ENCODE measurements at places on chromosomes 13 and 19.
A peak's percentile ranks its signal among the peaks of the same experiment; 100 is the strongest.

- no peak for DNase-seq
Observed at GRCh38 chr13:113971471-113972231, 2.2 kb downstream of the C13orf46 start.

DNA sequence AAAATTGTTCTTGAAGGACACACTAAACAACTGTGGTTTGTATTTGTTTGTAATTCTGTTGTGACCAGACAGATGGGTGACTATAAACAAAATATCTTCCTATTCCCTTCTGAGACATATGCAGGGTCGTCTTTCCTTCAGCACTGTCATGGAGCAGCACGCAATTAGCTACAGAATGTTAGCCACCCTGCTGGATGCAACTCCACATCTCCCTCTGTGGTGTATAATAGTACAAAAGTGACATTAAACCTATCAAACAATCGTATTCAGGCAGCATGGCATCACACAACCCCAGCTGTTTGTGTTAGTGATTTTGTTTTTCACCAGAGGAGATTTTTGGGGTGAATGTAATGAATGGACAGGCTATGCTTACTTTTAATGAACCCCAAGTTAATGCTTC lies 146.2 kb downstream of the GPC6 start:
- DNase-seq = no peak

GRCh38 chr13:39956036-39956435 lies 300.6 kb downstream of the COG6 start:
- DNase-seq = no peak

GRCh38 chr13:21777813-21778212 lies 106.9 kb downstream of the FGF9 start:
- DNase-seq = no peak

- no peak for DNase-seq
Observed at GRCh38 chr13:77810430-77810829, 108.2 kb downstream of the EDNRB start.

- no peak for DNase-seq
Observed at GRCh38 chr13:100512422-100512821, 76.2 kb downstream of the GGACT start.

DNA sequence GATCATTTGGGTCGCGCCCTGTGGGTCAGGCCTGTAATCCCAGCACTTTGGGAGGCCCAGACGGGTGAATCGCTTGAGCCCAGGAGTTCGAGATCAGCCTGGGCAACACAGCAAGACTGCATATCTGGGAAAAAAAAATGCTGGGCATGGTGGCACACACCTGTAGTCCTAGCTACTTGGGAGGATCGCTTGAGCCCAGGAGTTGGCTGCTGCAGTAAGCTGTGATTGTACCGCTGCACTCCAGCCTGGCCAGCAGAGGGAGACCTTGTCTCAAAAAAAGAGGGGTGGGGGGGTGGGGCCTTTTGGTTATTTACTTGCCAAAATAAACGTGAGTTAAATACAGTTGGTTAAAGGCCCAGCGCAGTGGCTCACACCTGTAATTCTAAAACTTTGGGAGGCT lies 9.8 kb upstream of the ZNF544 start:
- DNase-seq = no peak

GRCh38 chr13:27419328-27419727 lies 5.1 kb upstream of the GTF3A start:
- no peak for DNase-seq

- no peak for DNase-seq
Observed at GRCh38 chr19:5916181-5916708, 2.2 kb downstream of the CAPS start.

DNA sequence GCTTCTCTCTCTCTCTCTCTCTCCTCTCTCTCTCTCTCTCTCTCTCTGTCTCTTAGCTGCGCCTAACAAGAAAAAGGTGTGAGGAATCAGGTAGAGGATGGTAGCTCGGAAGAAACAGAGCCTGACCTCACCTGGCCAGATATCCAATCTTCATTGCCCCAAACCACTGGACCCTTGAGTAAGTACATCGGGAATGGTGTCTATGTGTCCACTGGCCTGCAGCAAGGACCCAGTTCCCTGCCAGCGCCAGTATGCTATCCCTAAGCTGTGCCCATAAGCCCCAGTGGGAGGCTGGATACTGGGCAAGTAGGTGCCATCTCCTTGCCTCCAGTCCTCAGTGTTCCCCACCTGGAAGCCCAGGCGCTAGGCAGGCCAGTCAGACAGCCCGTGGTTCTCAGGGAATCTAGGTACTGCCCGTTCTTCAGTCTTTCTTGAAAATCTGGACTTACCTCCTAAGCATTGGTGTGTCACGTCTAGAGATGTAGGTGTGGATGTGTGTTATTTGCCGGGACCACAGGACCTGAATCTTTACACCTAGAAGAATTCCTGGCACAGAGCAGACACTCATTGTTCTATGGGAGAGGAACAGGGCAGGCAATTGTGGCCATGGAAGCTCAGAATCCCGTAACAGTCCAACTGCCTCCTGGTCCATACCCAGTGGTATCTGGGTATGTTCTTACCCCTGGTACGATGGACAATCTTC lies 7.3 kb downstream of the URAD start:
- DNase-seq = no peak

DNA sequence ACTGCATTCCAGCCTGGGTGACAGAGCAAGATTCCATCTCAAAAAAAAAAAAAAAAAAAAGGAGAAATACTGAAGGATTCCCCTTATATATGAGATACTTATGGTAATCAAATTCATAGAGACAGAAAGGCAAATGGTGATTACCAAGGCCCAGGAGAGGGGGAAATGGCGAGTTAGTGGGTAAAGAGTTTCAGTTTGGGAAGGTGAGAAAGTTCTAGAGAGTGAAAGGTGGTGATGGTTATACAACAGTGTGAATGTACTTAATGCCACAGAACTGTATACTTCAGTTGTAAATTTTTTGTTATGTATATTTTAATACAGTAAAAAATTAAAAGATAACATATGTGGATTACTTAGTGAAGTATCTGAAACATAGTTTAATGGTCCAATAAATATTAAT lies 90.2 kb downstream of the DHRS12 start:
- DNase-seq = no peak

GRCh38 chr19:43574424-43575155 lies 737 bp downstream of the XRCC1 start:
- DNase-seq = no peak

- no peak for DNase-seq
Observed at GRCh38 chr13:101767131-101767530, 314.7 kb downstream of the ITGBL1 start.

GRCh38 chr19:29795461-29796172 lies 16.2 kb upstream of the CCNE1 start:
- DNase-seq = no peak

DNA sequence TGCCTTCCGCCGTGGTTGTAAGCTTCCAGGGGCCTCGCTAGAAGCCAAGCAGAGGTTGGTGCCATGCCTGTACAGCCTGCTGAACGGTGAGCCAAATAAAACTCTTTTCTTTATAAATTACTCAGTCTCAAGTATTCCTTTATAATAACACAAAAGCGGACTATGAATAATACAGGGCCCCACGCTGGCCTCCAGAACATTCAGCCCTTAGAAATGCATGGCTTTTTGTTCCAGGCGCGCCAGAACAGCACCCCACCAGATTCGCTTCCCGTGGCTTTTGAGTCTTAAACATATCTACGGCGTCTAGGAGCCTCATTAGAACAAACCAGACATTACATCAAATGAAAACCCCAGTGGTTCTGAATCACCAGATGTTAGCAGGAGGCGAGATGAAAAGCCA lies 75.1 kb downstream of the SLC15A1 start:
- DNase-seq = peak; percentile 55

- peak; percentile 24 for DNase-seq
Observed at GRCh38 chr19:29708554-29709439, 6.3 kb downstream of the C19orf12 start.

DNA sequence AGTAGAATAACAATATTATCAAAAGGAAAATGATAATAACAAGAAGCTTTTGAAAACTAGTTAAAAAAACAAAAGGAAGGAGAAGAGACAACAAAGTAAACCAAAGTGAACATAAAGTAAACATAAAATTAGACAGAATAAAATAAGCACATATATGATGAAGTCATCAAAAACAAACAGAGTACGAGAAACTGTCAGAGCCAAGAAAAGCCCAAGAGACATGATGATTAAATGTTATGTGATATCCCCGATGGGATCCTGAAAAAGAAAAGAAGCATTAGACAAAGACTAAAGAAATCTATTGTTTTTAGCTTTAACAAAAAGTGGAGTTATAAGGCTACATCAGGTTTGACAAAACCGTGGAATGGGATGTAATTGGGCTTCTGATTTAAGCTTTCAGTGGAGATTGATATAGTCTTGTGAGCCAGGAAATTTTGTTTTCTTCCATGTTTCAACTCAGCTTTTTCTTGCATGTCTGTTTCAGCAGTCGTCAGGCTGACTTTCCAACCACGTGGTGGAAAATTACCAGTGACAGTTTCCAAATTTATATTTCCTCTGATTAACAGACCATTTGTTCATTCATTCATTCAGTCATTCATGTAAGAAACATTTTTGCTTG lies 64.9 kb downstream of the KL start:
- DNase-seq = peak; percentile 68

DNA sequence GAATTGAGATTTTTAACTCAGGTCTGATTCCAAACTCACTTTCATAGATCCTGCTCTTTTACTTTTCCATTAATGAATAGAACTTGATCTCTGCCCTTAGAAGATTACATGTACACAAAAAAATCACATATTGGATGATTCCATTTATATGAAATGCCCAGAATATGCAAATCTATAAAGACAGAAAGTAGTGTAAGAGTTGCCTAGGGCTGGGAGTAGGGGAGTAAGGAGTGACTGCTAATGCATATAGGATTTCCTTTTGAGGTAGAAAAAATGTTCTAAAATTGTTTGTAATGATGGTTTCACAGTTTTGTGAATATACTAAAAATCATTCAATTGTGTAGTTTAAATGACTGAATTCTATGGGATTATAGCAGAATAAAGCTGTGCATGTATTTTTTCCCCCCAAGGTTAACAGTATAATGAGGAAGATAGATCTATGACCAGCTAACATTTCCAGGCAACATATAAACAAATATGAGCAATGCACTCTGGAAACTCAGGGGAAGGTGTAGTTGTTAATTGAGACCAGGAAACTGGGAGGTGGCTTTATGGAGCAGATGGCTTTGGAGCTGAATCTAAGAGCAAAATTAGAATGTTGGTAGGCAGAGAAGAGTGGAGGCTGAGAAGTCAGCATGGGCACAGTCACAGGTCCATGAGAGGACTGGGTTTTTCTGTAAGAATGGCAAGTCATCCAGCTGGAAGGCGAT lies 41.4 kb downstream of the LACC1 start:
- DNase-seq = no peak

GRCh38 chr19:55149078-55150003 lies at the start of gene TNNT1:
TNNT1 (minus strand) TSS chr19:55149206; CDS start chr19:55147157, 2,049 bp downstream.
- DNase-seq = no peak

- no peak for DNase-seq
Observed at GRCh38 chr19:17114414-17114831, 38.8 kb downstream of the MYO9B start.

DNA sequence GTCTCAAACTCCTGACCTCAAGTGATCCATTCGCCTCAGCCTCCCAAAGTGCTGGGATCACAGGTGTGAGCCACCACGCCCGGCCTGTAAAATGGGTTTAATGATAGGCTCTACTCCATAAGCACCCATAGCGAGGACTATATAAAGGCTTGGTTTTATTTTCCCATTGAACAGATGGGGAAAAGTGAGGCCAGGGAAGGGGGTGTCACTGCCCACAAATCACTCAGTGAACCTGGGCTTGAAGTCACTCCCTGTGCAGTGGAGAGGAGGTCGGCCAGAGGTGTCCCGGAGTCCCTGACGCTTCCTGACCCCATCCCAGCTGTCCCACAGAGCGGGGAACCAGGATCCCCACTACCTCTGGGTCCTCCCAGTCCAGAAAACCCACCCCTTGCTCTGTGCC lies 14.9 kb downstream of the TLE2 start:
- DNase-seq = no peak

- DNase-seq = no peak
Observed at GRCh38 chr19:18790566-18791314, at the start of gene COMP. COMP (minus strand) TSS chr19:18791305; CDS start chr19:18791269, 36 bp downstream.

- no peak for DNase-seq
Observed at GRCh38 chr13:35309706-35310105, 166.8 kb downstream of the MAB21L1 start.

DNA sequence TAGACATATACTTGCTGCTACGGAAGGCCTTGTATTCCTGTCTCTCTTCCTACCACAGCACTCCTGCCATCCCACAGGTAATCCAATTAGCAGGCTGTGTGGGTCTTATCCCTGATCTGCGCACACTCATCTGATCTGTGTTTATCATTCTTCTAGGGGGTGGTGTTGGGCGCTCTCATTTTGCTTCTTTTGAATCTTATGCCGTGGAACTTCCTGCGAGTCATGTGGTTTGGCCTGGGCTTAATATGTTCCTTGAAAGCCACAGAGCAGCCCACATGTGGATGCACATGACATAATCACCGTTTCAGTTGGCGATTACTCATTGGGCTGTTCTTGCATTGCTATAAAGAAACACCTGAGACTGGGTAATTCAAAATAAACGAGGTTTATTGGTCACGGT lies 7.5 kb downstream of the RASA3 start:
- DNase-seq = no peak

DNA sequence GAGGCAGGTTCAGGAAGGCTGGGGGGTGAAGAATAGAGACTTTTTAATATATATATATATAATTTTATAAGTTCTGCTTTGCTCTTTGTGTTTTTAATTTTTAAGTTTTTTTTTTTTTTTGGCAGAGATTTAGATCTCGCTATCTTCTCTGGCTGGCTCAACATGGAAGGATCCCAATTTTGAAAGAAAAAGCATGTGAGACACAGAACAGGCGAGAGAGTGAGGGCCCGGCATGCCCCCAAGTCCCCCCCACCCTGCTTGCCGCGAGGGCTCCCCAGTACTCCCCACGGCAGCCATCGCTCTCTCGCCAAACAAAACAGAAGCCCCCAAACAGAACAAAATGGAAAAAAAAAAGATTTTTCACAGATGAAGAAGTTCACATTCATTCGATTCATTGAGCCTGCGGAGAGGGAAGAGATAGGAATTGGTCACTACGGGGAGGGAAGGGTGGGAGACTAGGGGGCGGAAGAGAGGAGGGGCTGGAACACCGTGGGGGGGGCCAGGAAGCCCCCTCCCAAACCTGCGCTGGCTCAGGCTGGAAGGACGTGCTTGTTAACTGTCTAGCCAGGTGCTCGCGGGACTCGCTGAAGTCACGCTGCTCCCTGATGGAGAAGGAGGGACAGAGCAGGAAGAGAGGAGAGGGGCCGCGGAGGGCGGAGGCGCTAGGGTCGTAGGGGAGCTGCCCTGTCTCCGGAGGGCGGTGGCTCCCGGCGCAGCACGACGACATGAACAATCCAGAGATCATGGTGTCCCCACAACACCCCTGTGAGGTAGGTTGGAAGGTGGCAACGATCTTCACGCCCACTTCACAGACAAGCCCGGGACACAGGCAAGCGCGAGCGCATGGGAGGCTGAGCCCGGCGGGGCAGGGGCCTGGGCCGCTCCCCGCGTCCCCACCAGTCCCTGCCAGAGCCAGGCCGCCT lies 10.6 kb downstream of the KHSRP start:
- no peak for DNase-seq

DNA sequence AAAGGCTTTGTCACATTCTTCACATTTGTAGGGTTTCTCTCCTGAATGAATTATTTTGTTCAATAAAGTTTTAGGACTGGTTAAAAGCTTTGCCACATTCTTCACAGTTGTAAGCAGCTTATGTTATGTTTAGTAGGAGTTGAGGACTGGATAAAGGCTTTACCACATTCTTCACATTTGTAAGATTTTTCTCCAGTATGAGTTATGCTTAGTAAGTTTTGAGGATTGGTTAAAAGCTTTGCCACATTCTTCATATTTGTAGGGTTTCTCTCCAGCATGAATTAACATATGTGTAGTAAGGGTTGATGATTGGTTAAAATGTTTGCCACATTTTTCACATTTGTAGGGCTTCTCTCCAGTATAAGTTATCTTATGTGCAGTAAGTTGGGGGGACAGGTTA lies 79.9 kb downstream of the ZNF431 start:
- DNase-seq = no peak
